ENCODE measurements at places on chromosomes 1 and 21.

- DNase-seq, result no peak
Observed at GRCh38 chr1:64675718-64676345, 69.0 kb upstream of the RAVER2 start.

DNA sequence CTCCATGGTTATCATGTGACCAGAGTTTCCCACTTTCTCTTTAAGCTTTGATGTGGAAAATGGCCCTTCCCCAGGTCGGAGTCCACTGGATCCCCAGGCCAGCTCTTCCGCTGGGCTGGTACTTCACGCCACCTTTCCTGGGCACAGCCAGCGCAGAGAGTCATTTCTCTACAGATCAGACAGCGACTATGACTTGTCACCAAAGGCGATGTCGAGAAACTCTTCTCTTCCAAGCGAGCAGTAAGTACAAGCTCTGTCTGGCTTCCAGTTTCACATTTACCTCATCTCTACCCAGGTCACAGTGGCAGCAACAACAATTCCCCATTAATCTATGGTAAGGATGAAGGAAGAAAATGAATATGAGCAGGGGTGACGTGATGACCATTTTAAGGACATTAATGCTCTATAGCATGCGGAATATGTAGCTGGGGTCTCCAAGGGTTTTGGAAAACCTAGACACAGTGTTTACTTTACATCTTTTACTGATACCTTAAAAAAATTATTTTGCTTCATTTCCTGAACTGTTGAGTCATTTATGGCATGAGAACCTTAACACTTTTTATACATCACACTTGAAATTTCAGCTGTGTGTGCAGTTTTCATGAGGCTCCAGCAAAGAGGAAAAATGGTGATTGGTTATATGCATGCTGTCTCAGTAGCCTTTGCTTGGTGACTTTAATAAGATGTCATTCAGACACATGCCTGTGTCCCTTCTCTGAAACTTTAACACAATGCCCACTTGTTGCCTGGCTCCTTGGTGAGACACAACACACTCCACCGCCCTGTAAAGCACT lies 286.3 kb upstream of the SGIP1 start:
- no peak for DNase-seq

DNA sequence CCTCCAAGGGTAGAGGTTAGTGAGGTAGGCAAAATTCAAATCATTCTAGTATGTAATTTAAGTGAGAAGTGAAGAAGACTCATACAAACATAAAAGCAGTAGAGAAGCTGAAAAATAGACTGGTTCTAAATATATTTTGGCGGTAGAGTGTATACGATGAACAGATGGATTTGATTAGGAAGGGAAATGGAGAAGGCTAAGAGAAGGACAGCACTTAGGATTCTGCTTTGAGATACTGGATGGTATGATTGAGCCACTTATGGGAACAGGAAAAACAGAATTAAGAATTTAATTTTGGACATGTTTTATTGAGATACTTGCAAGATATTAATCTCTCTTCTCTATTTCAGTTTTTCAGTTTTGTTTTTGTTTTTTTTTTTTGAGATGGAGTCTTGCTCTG lies 60.1 kb downstream of the EPB41 start:
- no peak for DNase-seq

- DNase-seq, result no peak
Observed at GRCh38 chr1:46166521-46167462, 8.1 kb upstream of the TSPAN1 start.

Data from stimulated activated naive B cell treated with anti-CD40 and anti-IgM and Interleukin-4, amounts not matched to agents 10 μg/mL and 1 μg/mL and 100 μg/mL, for 72 hours (primary cell).